ENCODE measurements at places on chromosomes 13 and 19. TPM values are rescaled to one million over a fixed set of nuclear protein-coding genes. Genes with fewer than 3 reads are reported as not detected.

Gene ZBTB32
- total RNA-seq = not detected

- DNase-seq = no peak
Observed at GRCh38 chr19:46659151-46660007, 1.6 kb downstream of the DACT3 start.

Gene TPTE2
- not detected for total RNA-seq

GRCh38 chr13:20473139-20473538 lies 52.5 kb downstream of the CRYL1 start:
- DNase-seq = no peak

Gene EFNA2
- not detected for total RNA-seq

Gene ZNF541
- total RNA-seq = not detected

- DNase-seq = no peak
Observed at GRCh38 chr13:26821672-26822071, 61.1 kb upstream of the GPR12 start.

Gene NPHS1
- 0.88 TPM for total RNA-seq

Gene SYCN
- total RNA-seq = not detected

Gene TSSK6
- total RNA-seq = 4.1 TPM

DNA sequence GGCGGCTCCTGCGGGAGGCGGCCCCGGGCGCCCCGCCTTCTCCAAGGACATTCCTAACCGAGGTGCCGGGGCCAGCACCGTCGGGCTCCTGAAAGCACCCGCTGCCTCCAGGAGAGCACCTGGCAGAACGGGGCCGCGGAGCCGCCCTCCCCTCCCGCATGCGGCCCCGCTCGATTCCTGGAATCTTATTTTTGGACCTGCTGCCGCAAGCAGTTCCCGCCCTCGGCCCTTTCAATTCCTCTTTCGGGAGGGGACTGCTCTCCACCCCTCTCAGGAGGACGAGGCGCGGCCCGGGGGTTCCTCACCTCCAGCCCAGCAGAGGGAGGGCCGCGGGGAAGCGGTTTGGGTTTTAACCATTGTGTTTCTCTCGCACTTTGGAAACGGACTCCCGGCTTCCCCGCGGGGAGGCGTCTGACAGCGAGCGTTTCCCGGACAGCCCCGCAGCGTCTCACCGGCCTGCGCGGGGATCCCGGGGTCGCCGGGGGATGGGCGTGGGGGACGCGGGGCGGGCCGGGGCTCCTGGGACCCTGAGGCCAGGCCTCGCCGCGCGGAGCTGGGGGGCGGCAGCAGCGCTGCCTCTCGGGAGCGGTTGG lies 849 bp downstream of the GAS6 start:
- no peak for DNase-seq

Gene LRRC8E
- total RNA-seq = 14.7 TPM

GRCh38 chr13:66977161-66977560 lies 253.0 kb downstream of the PCDH9 start:
- DNase-seq = no peak

DNA sequence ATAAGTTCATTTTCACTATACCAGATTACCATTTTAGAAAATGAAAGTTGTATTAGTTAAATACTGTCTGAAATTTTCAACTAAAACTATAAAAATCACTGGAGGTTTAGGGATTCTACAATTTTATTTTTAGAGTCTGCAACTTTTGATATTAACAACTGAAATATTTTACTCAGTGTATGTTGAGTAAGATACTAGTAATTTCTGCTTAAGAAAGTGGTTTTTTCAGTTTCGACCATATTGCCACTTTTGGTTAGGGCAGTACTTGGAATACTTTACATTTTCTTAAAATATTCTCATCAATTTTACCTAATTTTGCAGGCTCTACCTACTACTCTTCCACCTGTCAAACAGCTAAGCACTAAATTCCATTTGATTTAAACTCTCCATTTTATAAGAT lies 59.6 kb downstream of the KCNRG start:
- no peak for DNase-seq

- DNase-seq = no peak
Observed at GRCh38 chr13:33111414-33112110, 95.3 kb downstream of the KL start.

DNA sequence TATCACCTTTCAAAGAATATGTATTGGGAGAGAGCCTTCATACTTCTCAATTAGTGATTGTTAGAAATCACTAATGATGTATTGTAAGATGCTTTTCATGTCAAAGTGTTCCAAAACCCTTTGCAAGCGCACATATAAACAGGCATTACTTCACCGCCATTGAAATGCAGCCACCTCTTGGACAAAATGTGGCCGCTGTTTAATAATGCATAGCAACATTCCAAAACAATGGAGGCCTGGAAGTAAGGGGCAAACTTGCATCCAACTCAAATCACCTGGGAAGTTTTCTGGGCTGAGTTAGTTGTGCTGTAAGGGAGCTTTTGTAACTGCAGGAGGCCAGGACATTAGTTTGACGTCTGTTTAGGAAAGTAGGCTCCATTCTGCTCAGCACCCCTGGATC lies 438.1 kb downstream of the FGF9 start:
- no peak for DNase-seq

DNA sequence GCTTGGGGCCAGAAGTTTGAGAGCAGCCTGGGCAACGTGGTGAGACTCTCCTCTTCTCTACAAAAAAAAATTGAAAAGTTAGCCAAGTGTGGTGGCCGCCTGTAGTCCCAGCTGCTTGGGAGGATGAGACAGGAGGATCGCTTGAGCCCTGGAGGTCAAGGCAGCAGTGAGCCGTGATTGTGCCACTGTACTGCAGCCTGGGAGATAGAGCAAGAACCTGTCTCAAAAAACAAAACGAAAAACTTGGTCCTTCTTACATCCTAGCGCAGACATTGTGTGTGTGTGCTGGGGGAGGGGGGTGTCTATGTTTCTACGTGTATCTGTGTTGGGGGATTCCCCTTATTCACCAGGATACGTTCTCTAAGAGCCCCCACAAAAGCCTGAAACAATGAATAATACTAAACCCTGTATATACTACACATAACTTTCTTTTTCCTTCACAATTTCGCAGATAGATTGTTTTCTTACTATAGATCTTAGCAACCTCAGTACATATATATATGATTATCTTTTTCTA lies 7.9 kb downstream of the AXL start:
- DNase-seq = no peak

DNA sequence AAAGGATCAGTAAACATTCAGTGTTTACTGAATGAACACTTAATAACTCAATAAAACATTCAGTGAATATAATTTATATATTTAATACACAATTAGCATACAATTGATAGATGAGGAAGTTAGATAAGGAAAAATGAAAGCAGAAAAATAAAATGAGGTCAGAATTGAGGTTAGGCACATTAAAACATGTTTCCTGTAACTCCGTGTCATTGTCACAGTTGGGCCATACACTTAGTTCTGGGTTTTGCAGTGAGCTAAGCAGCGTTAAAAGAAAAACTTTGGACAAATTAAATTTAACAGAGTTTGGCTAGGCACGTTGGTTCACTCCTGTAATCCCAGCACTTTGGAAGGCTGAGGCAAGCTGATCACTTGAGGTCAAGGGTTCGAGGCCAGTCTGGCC lies 71.4 kb downstream of the MIPEP start:
- DNase-seq = no peak
